Gastroesophageal sphincter (tissue), 4 donors: ENCODE measurements at places on chromosomes 6 and 20. TPM values are rescaled to one million over a fixed set of nuclear protein-coding genes. Genes with fewer than 3 reads are reported as not detected.

Gene ENPP4
- total RNA-seq, result 43.4 TPM

Gene PRDM13
- total RNA-seq, result not detected

Gene ZFP64
- total RNA-seq, result 13.4 TPM

Gene COL11A2
- 0.50 TPM for total RNA-seq

Gene C6orf120
- 32.2 TPM for total RNA-seq

Gene FABP7
- not detected for total RNA-seq

Gene XKR7
- total RNA-seq, result not detected

Gene FAM184A
- 8.3 TPM for total RNA-seq

Gene TTBK1
- not detected for total RNA-seq

DNA sequence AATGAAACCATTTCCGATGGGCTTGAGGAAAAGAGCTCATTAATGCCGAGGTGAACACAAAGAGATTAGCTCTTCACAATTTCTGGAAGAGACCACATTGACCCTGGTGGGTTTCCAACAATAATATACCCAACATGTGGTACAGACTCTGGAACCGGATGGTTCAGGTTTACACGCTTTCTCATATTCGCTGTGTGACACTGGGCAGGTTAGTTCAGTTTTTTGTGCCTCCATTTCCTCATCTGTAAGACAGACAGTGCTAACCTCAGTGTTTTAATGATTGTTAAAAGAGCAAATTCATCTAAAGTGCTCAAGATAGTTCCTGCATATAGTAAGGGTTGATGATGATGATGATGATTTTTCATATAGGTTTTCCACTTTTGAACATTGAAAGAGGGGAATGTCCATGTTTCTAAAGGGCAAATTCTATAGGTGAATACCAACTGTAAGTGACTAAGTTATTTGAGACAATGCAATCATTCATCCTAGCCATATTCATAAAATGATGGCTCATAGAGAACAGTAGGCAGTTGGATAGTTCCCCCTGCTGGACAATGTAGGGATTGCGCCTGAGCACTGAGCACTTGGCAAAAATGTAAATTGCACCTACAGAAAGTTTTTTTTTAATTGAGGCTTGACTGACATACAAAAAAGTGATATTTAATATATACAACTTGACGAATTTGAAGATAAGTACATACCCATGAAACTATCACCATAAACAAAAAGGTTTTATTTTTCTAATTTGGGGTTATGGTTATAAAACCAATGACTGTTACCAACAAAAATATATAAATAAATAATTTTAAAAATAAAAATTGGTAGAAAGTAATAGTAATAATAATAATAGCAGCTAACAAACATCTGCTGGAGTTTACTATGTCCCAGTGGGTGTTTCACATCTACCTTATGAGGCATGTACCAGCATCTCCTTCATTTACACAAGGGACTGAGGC, 2.1 kb upstream of the PERP start:
- no peak for ATAC-seq

- no peak for ATAC-seq
These were observed 36.5 kb upstream of the MPC1 start for GRCh38 chr6:166419286-166419685.

DNA sequence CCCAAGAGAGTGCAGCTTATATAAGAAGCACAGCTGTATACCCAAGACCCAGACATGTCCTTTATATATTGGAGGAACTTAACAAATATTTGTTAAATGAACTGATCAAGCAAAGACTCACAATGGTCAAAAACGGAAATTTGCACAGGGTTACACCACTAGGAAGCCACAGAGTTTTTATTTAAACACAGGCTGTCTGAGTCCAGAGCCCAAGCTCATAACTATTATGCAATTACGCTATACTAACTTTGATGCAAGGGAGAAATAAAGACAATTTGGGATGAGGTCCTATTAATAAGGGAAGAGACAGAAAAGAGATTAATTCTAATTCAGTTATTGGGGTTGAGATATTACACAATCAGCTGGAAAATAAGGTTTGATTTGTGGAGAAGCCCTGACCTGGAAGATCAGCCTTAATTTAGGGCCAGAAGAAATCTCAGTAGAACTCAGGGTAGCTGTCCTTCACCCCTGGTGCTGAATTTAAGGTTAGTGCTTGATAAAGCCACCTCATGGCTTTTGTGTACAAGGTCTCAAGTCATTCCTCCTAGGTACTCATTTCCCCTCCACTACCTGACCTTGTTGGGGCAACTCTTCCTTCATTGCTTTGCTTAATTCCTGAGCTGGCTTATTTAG, 10.5 kb upstream of the ZNF334 start:
- ATAC-seq, result no peak

- peak; percentile 91 for ATAC-seq
These were observed at the start of the genes DUSP15 and TTLL9 for GRCh38 chr20:31869942-31870725. Gene DUSP15 (minus strand): TSS chr20:31870527. CDS start chr20:31870337, 190 bp downstream. Gene TTLL9 (plus strand): TSS chr20:31870634. CDS start chr20:31871127, 493 bp downstream.

- ATAC-seq, result no peak
These were observed 27.9 kb upstream of the DSP start for GRCh38 chr6:7513529-7513928.

DNA sequence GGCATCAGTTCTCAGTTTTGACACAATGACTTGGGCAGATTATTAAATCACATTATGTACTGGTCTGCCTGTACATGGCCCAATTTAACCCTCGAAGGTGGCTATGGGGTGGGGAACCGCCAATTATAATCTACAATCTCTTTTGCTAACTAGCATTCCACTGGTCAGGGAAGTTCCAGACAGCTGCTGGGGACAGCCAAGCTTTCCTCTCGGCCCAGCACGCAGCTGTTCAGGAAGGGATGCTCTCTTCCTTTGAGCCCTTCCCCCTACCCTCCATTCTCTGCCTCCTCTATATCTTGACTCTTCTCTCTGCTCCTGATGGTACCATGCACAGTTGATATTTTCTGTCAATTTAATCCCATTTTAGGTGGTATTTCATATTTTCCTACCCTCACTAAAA, 233.5 kb upstream of the AGPAT4 start:
- no peak for ATAC-seq

DNA sequence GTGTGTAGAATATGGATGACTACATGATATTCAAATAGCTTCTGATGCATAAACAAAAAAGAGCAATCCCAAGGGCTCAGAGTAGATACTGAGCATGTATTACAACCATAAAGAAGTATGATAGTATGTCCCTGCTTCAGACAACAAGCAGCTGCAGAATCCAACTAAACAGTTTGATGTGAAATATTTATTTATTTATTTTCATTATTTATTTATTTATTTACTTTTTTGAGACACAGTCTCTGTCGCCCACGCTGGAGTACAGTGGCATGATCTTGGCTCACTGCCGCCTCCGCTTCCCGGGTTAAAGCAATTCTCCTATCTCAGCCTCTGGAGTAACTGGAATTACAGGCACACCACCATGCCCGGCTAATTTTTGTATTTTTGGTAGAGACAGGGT, 384.3 kb downstream of the KHDRBS2 start:
- ATAC-seq, result no peak

DNA sequence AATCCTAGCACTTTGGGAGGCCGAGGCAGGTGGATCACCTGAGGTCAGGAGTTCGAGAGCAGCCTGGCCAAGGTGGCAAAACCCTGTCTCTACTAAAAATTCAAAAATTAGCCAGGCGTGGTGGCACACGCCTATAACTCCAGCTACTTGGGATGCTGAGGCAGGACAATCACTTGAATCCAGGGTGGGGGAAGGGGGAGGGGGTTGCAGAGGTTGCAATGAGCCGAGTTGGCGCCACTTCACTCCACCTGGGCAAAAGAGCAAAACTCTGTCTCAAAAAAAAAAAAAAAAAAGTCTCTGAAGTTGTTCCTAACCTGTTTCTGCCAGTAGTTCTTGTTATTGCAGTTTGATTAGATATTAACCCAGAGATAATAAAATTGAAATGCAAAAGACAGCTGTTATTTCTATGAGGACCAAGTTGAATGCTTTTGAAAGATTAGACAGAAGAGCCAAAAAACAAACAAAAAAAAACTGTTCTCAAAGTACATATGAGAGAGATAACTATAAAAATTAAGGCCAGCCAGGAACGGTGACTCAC, 22.6 kb downstream of the PIGU start:
- no peak for ATAC-seq
